ENCODE measurements at places on chromosomes 7 and 10.

DNA sequence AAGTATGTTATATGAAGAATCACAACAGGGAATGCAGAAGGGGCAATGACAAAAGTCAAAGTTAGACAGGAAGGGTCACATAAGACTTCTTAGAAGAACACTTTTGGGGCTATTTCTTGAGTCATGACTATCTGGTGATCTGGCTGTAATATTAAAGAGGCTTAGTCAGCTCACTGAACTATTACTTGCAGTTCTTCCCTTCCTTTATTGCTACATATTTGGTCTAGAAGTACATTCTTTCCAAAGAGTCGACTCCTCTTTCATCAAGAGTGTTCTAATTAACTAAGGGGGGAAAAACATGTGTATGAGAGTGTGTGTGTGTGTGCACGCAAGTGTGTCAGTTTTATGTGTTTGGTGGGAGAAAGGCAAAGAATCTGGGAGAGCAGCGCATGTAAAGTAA is 247.3 kb upstream of the LRRTM3 start:
- DNase-seq, result no peak

DNA sequence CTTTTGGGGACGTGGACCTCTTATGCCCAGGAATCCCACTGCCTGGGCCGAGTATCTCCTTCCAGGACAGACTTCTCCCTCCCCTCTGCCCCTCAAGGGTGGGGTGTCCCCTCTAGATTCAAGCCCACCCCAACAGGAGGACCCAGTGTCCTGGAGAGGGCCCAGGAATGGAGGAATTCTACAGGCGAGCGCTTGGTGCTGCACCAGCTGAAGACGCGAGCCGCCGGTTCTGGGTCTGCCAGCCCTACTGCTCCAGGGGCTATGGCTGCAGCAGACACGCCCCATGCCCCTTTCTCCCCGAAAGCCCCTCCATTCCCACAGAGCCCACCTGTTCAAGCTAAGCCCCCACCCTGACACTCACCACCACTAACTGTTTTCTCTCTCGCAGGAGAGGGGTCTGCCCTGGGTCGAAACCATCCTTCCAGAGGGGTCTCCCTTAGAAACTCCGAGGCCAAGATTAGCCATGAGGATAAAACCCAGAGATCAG is 8.6 kb downstream of the CRYGN start:
- DNase-seq, result no peak

DNA sequence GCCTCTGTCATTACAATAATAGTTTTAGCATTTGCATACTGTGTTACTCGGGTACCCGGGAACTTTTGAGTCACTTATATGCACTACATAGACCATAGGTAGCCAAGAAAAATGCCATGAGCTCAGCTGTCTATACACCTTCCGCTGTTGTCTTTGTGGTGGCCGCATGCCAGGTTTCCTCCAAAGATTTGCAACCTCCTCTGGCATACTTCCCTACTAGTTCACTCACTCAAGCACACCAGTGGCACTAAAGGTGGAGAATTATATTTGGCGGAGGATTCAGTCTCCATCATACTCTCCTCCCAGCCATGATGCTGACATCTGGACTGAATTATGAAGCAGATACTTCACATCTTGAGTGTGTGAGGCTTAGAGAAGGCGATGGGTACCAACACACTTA is 35.6 kb upstream of the GRB10 start:
- DNase-seq, result no peak

DNA sequence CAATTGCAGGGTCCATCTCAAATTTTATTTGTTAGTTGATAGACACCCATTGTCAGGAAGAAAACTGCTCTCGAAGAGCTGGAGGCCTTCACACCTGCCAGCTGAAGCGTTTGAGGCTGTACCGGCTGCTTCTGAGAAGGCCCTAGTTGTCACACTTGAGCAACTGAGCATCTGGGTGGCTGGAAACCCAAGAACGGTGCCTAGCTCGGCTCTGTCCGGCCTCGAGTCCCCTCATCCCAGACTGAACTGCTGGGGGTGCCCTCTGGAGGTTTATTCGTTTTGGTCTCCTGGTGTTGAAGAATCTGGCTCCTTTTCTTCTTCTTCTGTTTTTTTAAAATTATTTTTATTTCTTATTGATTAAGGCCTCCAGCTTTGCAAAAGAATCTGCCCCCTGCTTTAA is 59.3 kb upstream of the EXOC6 start:
- no peak for DNase-seq

DNA sequence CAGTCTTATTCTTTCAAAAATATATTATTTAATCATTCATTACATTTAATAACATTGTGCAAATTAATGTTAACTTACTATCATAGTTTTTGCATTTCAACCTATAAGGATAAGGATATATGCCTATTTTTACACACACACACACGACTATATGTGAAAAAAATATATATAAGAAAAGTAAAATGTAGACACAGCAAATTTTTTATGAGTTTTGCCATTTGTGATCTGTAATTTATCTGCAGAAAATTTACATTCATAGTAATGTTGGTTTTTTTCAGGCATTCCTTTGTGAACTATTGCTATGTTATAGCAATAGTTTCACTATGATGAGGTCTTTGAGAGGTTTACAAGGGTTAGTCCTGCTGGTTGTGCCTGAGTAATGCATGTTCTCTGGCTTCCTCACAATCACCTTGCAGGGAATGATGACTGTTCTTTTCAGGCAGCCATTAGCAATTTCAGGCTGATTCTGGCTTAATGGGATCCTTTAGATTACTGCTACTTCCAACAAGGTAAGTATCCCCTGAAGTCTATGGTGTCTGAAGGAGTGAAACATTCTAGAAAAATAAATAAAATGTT is 183.7 kb upstream of the CDK1 start:
- no peak for DNase-seq

GRCh38 chr7:105853931-105854419 is 22.4 kb downstream of the ATXN7L1 start:
- no peak for DNase-seq

DNA sequence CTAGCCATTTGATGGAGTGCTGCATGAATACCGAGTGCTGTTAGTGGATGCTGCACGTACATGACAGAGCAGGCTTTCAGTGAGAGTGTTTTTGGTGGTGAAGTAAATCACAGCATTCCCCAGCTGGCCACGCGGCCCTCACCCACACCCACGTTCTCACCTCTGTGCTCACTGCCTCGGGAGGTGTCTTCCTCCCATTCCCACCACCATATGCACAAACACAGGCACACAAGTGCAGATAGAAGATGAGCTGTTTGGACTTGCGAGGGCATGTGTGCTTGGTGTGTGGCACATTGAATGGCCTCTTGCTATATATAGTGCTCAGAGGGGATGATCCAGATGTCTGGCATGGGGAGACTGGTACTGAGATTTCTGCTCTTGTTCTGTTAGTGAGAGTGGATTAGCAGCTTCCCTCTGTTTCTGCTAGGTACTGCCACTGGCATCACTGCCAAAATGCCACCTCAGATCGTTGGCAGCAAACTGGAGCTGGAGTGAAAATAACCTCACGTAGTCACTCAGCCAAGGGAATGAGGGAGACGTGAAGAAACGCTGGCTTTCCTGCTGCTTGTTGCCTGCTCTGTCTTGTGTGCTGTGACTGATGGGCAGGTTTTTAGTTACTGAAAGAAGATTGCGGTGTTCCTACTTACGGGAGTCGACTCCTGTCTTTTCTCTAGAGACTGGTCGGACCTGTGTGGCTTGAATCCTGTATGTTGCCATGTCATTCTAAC is 19.1 kb downstream of the DNAJB6 start:
- no peak for DNase-seq

DNA sequence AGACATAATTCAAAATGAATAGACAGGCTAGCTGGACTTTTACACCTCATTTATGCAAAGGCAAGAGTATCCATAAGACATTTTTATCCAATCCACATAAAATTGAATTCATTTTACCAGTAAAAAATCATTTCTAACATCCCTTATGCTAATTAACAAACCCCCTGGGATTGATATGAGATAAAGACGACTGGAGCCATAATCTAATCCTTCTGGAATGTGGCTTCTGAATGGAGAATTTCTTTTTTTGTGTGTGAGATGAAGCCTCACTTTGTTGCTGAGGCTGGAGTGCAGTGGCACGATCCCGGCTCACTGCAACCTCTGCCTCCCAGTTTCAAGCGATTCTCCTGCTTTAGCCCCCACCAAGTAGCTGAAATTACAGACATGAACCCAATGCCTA is 90.4 kb downstream of the AKR1D1 start:
- no peak for DNase-seq

- DNase-seq, result no peak
Observed at GRCh38 chr7:151408839-151409666, 785 bp downstream of the WDR86 start.

- DNase-seq, result no peak
Observed at GRCh38 chr10:14658331-14659127, 116.2 kb downstream of the FAM107B start.

DNA sequence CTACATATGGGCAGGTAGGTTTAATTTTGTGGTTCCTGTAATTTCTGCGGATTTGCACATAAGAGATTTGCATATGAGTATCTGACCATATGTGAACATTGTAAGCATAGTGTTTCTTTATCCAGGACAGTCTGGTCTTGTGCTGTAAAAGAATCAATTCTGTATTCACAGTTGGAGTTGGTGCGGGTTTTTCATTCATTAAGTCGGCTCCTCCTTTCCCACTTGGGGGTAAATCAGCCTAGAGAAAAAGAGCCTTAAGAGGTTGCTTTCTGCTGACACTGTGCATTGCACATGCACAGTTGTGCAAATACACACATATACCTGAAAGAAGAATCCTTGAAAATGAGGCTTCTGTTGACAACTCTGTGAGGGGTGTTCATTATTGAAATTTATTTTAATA is 6.1 kb upstream of the CYP26C1 start:
- DNase-seq, result no peak

GRCh38 chr7:139068544-139069399 is 32.9 kb upstream of the ZC3HAV1L start:
- DNase-seq, result no peak

DNA sequence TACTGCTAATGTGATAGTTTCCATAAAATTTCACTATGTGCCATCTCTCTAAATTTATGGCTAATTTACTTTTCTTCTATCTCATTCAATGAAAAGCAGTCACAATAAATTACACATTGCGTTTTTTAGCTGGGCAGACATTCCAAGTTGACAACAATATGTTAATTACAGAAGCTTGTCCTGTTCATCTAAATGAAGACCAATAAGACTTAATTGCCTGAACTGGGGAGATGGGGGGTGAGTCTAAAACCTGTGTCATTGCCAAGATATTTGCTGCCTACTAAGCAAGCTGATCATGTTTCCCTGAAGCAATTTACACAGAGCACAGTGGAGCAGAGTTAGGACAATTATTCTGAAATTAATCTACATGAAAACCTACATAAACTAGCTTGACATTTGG is 89.3 kb upstream of the ADRB1 start:
- no peak for DNase-seq

- no peak for DNase-seq
Observed at GRCh38 chr10:34313353-34313752, 501.7 kb downstream of the PARD3 start.
